ENCODE measurements at places on chromosomes 12 and 14.

- DNase-seq: no peak
Observed at GRCh38 chr12:129119537-129119936, 266.3 kb downstream of the GLT1D1 start.

DNA sequence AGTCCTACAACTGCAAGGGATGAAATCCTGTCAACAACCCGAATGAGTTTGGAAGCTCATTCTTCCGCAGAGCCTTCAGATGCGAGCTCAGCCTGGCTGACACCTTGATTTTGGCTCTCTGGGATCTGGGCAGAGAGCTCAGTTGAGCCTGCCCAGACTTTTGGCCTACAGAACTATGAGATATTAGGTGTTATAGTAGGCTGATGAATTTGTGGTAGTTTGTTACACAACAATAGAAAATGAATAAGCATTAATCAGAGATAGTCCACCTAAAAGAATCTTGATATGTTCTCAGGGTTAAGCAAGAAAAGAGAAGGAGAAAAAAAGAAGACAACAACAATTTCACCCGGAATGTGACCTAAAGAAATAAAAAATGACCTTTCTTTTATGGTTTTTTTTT, 30.4 kb upstream of the GZMB start:
- DNase-seq: no peak

DNA sequence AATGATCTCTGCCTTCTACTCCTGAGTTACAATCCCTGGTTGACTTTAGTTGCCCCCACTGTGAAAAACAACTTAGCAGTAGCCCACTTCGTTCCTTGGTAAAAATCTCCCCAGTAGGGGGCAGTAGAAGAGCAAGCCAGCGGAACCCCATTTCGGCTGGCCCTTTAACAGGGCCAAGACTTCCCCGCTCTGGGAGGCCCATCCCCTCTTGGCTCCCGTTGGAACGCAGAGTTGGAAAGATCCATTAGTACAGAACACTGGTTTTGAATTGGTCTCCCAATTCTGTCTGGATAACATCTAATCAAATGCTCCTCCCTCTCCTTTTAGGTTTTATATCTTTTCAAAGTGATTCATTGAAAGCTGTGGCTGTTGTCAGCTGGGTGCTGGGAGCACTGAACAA, 1133.3 kb downstream of the BCL11B start:
- DNase-seq: peak; percentile 60

- no peak for DNase-seq
Observed at GRCh38 chr12:49693931-49694444, 13.2 kb downstream of the FMNL3 start.
